AG04450 (cell line): ENCODE measurements at places on chromosomes 7 and 10.

DNA sequence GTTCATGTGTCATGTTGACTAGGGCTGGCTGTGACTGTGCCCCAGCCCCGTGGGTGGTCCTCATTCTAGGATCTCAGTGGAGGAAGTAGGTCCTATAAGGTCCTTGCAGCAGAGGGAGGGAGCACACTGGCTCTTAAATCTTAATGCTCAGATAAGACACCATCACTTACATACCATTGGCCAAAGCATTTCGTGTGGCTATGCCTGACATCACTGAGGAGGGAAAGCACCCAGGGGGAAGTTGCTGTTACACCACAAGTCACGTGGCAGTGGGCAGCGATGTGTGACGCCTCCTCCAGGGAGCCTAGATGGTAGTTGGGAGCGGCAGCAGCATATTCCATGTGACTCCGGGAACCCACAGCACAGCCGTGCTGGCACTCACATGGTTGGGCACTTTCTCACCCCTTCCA, 224.7 kb upstream of the SH2B2 start:
- DNase-seq = no peak

DNA sequence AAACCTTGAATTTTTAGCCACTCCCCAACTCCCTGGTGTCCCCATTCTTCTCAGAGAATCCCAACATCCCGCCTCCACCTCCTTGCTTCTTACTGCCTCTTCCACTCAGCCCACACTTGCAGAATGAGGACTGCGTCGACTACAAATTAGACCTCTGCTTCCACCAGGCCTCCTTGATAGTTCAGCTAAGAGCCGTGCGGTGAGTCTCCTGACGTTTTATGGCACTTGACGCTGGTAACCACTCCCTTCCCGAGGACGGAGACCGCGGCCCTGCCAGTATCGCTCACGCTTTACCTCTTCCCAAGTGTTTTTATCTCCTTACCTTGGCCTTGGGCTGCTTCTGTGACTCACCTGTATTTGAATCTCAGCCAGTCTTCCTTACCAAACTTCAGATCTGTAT, 31.1 kb downstream of the RBM17 start:
- DNase-seq = no peak

DNA sequence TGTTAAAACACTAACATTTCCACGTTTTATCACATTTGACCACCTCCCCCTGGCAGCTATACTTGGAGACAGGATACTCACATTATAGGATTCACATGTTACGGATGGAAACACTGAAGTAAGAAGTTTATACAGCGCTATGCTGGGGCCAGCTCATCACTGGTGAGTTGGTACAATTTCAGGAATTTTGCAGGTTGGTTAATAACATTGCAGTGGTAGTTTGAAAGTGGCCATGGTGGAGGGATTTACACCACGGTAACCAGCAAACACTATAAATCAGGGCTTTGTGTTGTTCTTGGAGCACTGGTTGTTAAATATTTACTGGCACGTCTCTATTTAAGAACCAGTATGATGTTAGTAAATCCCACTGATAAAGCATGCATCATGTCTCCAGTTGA, 174.0 kb downstream of the GFRA1 start:
- DNase-seq = no peak

DNA sequence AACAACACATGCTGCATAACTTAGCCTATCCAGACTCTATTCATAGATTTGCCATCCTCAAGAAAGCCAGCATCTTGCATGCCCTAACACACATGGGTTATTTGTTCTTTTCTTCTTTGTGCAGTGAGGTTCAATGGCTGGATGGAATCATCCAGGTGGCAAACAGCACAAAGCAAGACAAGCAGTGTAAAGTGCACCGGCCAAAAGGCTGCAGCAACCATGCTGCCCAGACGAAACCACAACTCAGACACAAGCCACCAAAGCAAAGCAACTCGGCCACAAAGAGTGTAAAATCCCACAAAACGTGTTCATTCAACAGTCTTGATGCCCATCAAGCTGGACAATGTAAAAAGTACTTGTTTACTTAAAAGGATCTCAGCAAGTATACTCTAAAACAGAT, 76.9 kb downstream of the PIP4K2A start:
- no peak for DNase-seq

DNA sequence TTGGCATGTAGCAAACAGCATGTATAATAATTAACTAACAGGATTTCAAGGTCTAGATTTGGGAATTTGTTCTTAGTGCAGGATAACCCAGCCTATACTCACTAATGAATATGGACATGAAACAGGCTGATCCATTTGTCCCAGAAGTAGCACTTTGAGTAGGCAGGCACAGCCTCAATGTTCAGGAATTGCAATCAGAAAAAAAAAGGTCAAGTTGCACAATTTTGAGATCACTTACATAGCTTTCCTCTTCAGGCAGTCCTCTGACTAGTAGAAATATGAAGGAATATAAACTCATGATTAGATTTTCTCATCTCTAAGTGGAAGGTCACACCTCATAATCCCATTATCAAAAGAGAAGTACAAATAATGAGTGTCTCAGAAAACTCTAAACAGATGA, 921.4 kb upstream of the CELF2 start:
- no peak for DNase-seq

- DNase-seq = no peak
These were observed 55.4 kb downstream of the MAP3K8 start for GRCh38 chr10:30489346-30489745.

DNA sequence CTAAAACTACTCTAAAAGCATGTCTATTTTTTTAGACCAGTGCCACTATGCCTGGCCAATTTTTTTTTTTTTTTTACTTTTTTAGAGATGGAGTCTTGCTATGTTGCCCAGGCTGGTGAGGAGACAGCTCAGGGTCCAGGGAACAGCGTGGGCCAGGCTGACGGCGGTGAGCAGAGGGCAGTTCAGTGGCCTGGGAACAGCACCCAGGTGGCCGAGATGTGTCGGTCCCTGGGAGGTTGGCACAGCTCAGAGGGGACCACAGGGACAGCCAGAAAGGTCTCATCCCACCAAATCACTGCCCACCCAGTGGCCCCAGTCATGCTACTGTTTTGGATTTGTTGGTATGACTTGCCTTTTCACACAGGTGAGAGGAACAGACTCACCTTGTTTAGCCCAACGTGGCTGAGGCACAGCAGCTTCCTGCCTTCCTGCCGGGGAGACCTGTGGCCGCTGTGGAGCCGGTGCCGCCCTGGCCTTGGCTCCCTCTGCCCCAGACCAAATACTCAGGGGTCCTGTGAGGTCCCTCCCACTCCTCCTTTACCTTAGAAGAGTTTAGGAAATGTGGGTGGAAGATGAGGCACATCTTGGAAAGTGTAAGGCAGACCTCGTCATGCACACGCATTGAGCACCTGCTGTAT, 109.6 kb downstream of the PTPRE start:
- DNase-seq = no peak

- no peak for DNase-seq
These were observed 696.7 kb downstream of the TNS3 start for GRCh38 chr7:46885167-46885566.

GRCh38 chr7:125450749-125451148, 521.1 kb upstream of the POT1 start:
- no peak for DNase-seq

GRCh38 chr10:26173837-26174236, 42.7 kb upstream of the GAD2 start:
- no peak for DNase-seq

DNA sequence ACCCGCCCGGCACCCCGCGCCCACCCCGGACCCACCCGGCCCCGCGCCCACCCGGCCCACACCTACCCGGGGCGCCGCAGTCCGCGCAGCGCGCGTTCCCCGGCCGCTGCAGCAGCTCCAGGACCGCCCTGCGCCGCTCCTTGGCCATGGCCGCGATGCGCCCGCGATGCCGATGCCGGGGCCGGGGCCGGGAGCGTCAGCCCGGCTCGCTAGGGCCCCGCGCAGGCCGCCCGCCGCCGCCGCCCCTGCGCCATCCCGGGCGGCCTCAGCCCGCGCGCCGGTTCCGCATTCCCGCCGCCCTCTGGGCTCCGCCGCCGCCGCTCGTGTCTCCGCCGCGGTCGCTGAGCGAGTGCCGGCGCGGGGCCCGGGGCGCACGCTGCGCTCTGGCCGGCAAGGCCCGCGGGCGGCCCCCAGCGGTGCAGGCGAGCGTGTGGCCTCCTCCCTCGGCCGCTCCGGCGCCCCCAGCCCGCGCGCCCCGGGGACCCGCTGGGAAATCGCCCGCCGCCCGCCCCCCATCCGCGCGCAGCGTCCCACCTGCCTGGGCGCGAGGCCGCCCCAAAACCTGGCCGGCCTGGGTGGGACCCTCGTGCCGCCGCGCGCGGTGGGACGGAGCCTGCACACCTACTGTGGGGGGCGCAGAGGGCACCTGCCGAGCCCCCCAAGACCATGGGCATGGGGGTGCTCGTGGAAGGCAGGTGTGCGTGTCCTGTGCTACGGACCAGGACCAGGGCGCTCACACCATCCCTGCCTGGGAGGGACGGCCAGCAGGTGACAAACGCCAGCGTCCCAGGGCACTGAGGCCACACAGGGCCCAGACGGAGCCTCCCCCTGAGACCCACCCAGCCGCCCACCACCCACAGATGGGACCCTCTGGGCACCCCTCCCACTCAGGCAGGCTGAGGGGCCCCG, at the start of gene ADAP1:
ADAP1 (minus strand) TSS at position 351 of the 909 bp plus-strand sequence; CDS start at position 148, 203 bp downstream.
- DNase-seq = no peak

- DNase-seq = no peak
These were observed 152.7 kb upstream of the PCBD1 start for GRCh38 chr10:71040846-71041605.

GRCh38 chr7:150321788-150322113, 1.4 kb upstream of the LRRC61 start:
- DNase-seq = no peak

GRCh38 chr10:125049216-125049881, 107.4 kb downstream of the ZRANB1 start:
- DNase-seq = no peak

DNA sequence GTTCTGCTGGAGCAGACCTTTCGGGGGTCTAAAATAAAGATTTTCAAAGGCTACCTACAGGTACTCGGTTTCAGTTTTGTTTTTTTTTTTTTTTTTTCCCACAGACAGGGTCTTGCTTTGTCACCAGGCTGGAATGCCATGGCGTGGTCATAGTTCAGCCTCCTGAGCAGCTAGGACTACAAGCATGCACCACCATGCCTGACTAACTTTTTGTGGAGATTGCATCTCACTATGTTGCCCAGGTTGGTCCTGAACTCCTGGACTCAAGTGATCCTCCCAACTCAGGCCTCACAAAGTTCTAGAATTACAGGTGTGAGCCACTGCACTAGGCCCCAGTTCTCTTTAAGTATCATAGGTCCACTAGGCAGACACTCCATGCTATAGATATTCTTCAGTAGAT, 34.5 kb downstream of the BAMBI start:
- no peak for DNase-seq

DNA sequence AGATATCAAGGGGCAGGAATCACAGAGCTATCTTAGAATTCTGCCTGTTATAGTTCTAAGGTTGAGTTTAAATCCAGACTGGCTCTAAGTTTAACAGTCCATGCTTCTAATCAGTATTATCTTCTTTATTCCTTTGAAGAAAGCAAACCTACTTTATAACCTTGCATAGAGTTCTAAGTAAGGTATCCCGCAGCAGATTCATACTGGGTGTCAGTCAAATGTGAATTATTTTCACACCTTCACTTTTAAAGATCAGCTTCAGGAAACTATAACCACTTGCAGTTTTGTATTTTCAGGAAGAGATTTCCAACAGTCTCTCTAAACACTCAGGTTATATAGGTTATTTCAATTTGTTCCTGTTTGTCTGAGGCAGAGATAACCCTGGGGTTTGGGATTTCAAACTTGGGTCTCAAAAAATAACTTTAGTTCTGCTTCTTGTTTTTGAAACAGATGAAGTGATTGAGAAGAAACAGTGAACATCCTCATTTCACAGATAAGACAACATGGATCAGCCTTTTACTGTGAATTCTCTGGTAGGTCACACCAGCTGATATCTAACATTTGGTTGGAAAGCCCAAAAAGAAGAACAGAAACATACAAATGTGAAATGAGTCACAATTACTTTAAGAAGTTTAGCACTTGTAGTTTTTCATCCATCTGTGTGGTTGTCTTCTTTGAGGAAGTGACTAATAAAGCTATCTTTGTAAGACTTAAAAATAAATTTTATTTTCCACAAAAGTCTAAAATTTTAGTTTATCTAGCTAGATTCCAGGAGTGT, 21.4 kb downstream of the STAMBPL1 start:
- no peak for DNase-seq

DNA sequence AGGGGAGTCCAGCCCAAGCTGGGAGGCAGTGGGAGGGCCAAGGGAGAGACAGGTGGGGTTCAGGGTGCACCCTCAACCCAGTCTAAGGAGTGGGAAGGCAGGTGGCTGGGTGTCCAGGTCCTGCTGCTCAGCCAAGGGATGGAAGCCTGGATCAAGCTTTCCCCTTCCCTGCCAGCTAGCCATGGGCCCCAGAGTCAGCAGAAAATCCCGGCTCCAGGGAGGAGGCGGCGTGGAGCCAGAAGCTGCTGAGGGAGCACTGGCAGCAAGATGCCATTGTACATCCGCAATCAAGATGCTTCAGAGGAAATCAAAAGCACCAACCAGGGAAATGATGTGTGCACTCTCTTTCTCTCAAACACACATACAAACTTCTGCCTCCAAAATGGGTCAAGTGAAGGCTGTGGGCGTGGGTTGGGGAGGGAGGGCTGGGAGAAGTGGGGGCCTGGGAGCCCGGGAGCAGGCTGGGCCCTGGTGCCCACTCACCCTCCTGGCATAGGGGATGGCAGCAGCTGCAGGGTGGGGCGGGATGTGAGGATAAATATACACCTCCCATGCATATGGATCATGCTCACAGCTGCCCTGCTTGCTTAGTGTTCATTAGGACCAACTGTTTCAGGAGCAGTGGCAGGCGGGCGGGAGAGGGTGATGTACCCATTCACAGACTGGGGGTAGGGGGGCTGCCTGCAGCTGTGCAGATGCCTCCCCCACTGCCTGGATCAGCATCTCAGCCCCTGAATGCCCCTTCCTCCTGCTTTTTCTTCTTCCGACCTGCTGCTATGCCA, 24.2 kb downstream of the TRIM8 start:
- DNase-seq = no peak

GRCh38 chr7:138478499-138478908, 18.4 kb downstream of the TRIM24 start:
- DNase-seq = no peak

- no peak for DNase-seq
These were observed 5.7 kb upstream of the DYNC1I1 start for GRCh38 chr7:95766657-95767056.

DNA sequence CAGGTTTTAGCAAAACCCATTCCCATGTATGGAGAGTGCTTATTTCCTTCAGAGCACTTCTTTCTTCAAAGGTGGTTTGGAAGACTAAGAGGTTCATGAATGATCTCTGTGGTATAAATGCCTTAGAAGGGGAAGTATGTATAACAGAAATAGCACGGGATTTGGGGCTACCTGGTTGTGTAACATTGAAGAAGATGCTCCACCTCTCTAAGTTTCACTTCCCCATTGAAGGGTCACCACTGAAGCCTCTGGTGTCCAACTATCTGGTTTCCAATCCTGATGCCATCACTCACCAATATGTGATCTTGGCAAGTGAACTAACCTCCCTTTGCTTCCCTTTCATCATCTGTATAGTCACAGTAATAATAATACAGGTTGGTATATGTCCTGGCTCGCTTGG, 37.2 kb downstream of the CYCS start:
- DNase-seq = no peak

GRCh38 chr10:26544932-26545331, 106.8 kb downstream of the APBB1IP start:
- DNase-seq = no peak
